ENCODE measurements at places on chromosomes 7 and 10.

- H3K27me3 ChIP-seq = no peaks in the 10 kb centered on the region
- DNase-seq = no peak
- H3K36me3 ChIP-seq = peaks cover 29% of the 10 kb centered on the region
- peaks cover 7% of the 10 kb centered on the region for H3K4me1 ChIP-seq
Measured at GRCh38 chr7:107318523-107319160, 149.8 kb downstream of the HBP1 start.

- H3K4me3 ChIP-seq = no peak overlapping the region
- H3K27ac ChIP-seq = no peak overlapping the region
- H3K36me3 ChIP-seq = no peaks in the 10 kb centered on the region
Measured at GRCh38 chr10:84270708-84271107, 25.9 kb downstream of the RGR start.

DNA sequence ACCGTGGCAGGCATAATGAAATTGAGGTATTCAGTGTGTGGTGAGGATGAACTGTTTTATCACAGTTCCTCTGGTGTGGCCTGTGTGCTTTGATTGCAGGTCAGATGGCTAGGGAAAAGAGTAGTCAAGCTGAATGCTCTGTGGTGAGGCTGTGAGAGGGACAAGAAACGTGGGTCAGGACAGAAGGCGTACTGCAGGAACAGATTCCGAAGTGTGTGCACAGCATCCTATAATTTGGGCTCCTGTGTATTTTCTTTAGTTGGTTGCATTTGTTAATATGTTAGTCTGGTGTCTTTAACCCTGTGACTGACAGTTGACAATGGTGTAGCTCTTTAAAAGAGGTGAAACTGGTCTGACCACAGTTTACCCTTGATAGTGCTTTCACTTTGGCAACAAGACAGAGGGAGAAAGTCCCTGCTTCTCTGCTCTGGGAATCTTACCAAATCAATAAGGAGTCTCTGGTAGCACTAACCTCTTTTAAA is 76.5 kb downstream of the AUTS2 start:
- no peak overlapping the region for H3K4me3 ChIP-seq
- H3K36me3 ChIP-seq = no peaks in the 10 kb centered on the region
- no peak for DNase-seq

GRCh38 chr7:11327633-11328032 is 354.0 kb downstream of the PHF14 start:
- no peaks in the 10 kb centered on the region for H3K36me3 ChIP-seq
- peaks cover 1% of the 10 kb centered on the region for H3K27me3 ChIP-seq
- H3K4me3 ChIP-seq = no peak overlapping the region
- no peak overlapping the region for H3K27ac ChIP-seq
- no peak for DNase-seq

DNA sequence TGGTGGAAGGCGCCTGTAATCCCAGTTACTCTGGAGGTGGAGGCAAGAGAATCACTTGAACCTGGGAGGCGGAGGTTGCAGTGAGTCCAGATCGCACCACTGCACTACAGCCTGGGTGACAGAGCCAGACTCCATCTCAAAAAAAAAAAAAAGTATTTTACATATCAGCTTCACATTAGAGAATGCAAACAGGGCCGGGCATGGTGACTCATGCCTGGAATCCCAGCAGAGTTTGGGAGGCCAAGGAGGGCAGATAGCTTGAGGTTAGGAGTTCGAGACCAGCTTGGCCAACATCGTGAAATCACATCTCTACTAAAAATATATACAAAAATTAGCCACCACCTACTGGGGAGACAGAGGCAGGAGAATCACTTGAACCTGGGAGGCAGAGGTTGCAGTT is 31.6 kb downstream of the USP54 start:
- no peak for DNase-seq
- H3K36me3 ChIP-seq = peaks cover 1% of the 10 kb centered on the region
- no peak overlapping the region for H3K4me3 ChIP-seq
- no peaks in the 10 kb centered on the region for H3K27me3 ChIP-seq
- no peak overlapping the region for H3K27ac ChIP-seq

DNA sequence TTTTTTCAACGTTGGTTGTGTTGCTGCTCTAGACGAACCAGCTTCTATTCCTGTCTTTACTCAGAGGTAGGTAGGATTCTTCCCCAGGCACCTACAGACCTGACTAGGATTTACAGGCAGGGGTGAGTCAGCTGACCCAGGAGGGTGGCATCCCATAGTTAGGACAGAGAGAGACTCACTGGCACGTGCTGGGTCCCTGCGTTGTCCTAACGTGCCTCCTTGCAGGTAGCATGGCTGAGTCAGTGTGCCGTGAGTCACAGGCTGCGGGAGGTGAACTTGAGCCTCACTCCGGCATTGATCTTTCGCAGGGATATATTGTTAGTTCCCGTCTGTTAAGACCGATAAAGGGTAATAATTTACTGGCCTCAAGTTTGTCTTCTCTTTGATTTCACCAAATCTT is 96.5 kb downstream of the PFKFB3 start:
- no peak overlapping the region for H3K4me3 ChIP-seq
- no peak for DNase-seq
- no peaks in the 10 kb centered on the region for H3K27me3 ChIP-seq
- H3K4me1 ChIP-seq = peaks cover 30% of the 10 kb centered on the region

- H3K27me3 ChIP-seq = peaks cover 5% of the 10 kb centered on the region
- no peak overlapping the region for H3K27ac ChIP-seq
- peaks cover 1% of the 10 kb centered on the region for H3K4me1 ChIP-seq
- no peaks in the 10 kb centered on the region for H3K36me3 ChIP-seq
- DNase-seq = no peak
Measured at GRCh38 chr10:14389981-14390590, 59.4 kb upstream of the FRMD4A start.

DNA sequence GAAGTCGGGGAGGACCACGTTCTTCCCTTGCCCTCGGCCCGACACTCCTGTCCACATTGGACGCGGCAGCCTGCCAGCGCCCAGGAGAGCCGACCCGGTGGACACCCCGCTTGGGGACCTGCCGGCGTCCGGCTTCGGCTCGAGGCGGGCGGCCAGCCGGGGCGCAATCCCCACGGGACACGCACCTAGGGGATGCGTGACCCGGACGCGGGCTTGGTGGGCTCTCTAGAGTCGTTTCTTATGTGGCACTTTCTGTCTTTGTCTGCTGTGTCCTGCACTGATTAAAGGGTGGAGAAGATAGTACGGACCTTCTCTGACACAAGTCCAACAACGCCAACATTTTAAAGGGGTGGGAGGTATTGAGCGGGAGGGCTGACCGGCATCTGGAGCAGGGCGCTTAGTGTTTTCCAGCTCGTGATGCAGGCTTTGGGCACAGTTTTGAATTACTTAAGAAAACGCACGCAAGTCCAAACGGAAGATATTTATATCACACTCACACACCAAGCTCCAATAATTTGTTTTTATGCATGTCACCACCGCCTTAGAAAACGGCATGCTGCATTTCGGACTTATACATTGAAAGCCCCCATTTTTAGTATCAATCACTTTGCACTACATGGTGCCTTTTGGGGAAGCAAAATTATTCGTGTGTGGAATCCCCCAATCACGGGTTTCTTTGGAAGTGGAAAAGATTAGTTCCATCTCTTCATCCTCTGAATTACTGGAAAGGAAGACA is 3.9 kb upstream of the SPAG6 start:
- H3K27me3 ChIP-seq = peaks cover 8% of the 10 kb centered on the region
- H3K4me3 ChIP-seq = peak overlapping the region; percentile 76
- H3K36me3 ChIP-seq = peaks cover under 1% of the 10 kb centered on the region
- H3K27ac ChIP-seq = peak overlapping the region; percentile 32
- DNase-seq = no peak

GRCh38 chr7:23012908-23013714 is 819 bp downstream of the HYCC1 start:
- DNase-seq = peak; percentile 30
- peaks cover 7% of the 10 kb centered on the region for H3K36me3 ChIP-seq
- no peaks in the 10 kb centered on the region for H3K27me3 ChIP-seq
- no peak overlapping the region for H3K4me3 ChIP-seq
- no peak overlapping the region for H3K27ac ChIP-seq

DNA sequence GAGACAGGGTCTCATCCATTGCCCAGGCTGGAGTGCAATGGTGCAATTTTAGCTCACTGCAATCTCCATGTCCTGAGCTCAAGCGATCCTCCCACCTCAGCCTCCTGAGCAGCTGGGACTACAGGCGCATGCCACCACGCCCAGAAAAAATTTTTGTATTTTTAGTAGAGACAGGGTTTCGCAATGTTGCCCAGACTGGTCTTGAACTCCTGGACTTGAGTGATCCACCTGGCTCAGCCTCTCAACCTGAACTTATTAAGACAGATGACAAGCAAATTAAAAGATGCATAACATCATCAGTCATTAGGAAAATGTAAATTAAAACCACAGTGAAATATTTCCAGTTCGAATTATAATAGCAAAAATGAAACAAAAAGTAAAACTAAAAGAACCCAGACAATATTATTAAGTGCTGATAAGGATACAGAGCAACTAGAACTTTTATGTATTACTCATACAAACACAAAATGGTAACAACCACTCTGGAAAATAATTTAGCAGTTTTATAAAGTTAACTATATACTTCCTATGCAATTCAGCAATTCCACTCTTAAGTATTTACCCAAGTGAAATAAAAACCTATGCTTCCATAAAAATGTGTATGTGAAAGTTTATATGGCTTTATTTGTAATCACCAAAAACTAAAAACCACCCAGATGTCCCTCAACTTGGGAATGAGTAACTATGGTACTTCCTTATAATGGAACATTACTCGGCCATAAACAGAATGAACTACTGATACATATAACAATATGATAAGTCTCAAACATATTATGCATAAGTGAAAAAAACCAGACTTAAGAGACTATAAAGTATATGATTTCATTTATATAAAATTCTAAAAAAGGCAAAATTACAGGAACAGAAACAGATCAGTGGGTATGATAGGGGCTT is 15.3 kb downstream of the ZFAND4 start:
- no peak for DNase-seq
- no peak overlapping the region for H3K4me3 ChIP-seq
- peaks cover 26% of the 10 kb centered on the region for H3K4me1 ChIP-seq
- H3K36me3 ChIP-seq = peaks cover 53% of the 10 kb centered on the region

- no peak for DNase-seq
- no peak overlapping the region for H3K4me3 ChIP-seq
- no peaks in the 10 kb centered on the region for H3K27me3 ChIP-seq
- no peaks in the 10 kb centered on the region for H3K36me3 ChIP-seq
Measured at GRCh38 chr10:28910956-28911355, 233.6 kb downstream of the BAMBI start.

GRCh38 chr10:132065491-132066105 is at the start of gene JAKMIP3:
JAKMIP3 (plus strand) TSS chr10:132065946; CDS start chr10:132104809, 38,863 bp downstream.
- no peaks in the 10 kb centered on the region for H3K36me3 ChIP-seq
- H3K27ac ChIP-seq = no peak within 1 kb of the TSS
- H3K27me3 ChIP-seq = peaks cover 4% of the 10 kb centered on the region
- no peak for DNase-seq
- peak within 1 kb of the TSS; percentile 24 for H3K4me3 ChIP-seq

DNA sequence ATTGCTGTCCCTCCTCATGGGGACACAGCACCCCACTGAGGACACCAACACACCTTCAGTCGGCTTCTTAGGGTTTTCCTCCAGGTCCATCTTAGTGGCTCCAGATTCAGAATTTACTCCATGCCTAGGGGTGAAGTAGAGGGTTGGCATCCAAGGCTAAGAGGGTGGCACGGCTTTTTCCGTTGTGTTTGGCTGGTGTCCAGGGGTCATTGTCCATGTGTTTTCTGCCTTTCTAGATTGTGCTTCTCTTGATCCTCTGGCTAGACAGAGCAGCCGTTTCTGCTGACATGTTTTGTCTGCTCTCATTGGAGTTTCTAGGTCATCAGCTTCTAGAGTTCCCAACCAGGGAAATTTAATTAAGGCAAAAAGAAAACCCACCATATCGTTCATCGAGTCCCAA is 291.6 kb upstream of the CELF2 start:
- H3K4me1 ChIP-seq = no peaks in the 10 kb centered on the region
- H3K27me3 ChIP-seq = peaks cover 3% of the 10 kb centered on the region
- H3K4me3 ChIP-seq = no peak overlapping the region
- no peaks in the 10 kb centered on the region for H3K36me3 ChIP-seq
- no peak for DNase-seq

DNA sequence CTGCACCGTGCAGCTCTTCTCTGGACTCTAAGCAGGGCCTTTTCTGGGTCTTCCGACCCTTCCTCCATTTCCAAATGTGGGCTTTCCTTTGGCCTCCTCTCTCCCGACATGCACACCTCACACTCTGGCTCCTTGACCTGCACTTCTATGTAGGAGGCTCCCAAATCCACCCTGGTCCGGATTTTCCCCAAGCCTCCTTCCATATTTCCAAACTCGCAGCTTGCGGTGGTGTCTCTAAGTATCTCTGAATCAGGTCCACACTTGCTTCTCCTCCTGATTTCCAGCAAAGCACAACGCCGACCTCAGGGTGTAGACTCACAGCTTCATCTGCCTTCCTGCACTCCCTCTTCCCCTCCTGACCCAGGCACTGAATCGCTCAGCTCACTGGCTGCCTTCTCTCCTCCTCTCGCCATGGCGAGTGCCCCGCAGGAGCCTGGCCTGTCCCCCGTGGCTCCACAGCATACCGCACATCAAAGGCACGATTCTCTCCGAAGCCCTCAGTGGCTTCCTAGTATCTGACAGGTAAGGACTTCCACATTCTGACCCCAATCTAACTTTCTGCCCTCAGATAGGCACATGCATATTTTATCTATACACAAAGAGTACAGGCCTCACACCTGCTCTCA is 27.8 kb downstream of the DIP2C start:
- no peak overlapping the region for H3K4me3 ChIP-seq
- H3K27me3 ChIP-seq = peaks cover 15% of the 10 kb centered on the region
- H3K36me3 ChIP-seq = no peaks in the 10 kb centered on the region
- H3K4me1 ChIP-seq = peaks cover 2% of the 10 kb centered on the region

GRCh38 chr10:7707102-7707501 is 4.0 kb downstream of the ITIH2 start:
- H3K27me3 ChIP-seq = peaks cover 9% of the 10 kb centered on the region
- no peak overlapping the region for H3K27ac ChIP-seq
- no peak overlapping the region for H3K4me3 ChIP-seq
- no peaks in the 10 kb centered on the region for H3K36me3 ChIP-seq
- H3K4me1 ChIP-seq = no peaks in the 10 kb centered on the region

GRCh38 chr7:73623798-73624668 is at the start of gene MLXIPL:
MLXIPL (minus strand) TSS chr7:73624522; CDS start chr7:73624492, 30 bp downstream.
- no peak within 1 kb of the TSS for H3K27ac ChIP-seq
- H3K36me3 ChIP-seq = no peaks in the 10 kb centered on the region
- peaks cover 5% of the 10 kb centered on the region for H3K4me1 ChIP-seq
- no peak for DNase-seq
- peaks cover 28% of the 10 kb centered on the region for H3K27me3 ChIP-seq
- H3K4me3 ChIP-seq = peak within 1 kb of the TSS; percentile 59

GRCh38 chr7:114678116-114678515 is 243.8 kb upstream of the MDFIC start:
- H3K27me3 ChIP-seq = peaks cover 7% of the 10 kb centered on the region
- H3K4me3 ChIP-seq = no peak overlapping the region
- DNase-seq = no peak
- no peaks in the 10 kb centered on the region for H3K4me1 ChIP-seq
- H3K27ac ChIP-seq = no peak overlapping the region

- H3K27me3 ChIP-seq = peaks cover 7% of the 10 kb centered on the region
- H3K36me3 ChIP-seq = peaks cover 2% of the 10 kb centered on the region
- no peak overlapping the region for H3K27ac ChIP-seq
- H3K4me3 ChIP-seq = no peak overlapping the region
- peak; percentile 22 for DNase-seq
Measured at GRCh38 chr7:44196450-44196872, 4.3 kb upstream of the YKT6 start.

- H3K36me3 ChIP-seq = peaks cover 1% of the 10 kb centered on the region
- no peak overlapping the region for H3K4me3 ChIP-seq
- H3K27me3 ChIP-seq = peaks cover 3% of the 10 kb centered on the region
- H3K4me1 ChIP-seq = no peaks in the 10 kb centered on the region
- no peak overlapping the region for H3K27ac ChIP-seq
Measured at GRCh38 chr10:61110188-61110844, 166.3 kb upstream of the RHOBTB1 start.

GRCh38 chr7:95478272-95479037 is 7.3 kb upstream of the ASB4 start:
- no peak overlapping the region for H3K4me3 ChIP-seq
- DNase-seq = no peak
- no peak overlapping the region for H3K27ac ChIP-seq
- no peaks in the 10 kb centered on the region for H3K27me3 ChIP-seq

All from memory B cell (primary cell).